ENCODE measurements at places on chromosomes 2 and 18.

DNA sequence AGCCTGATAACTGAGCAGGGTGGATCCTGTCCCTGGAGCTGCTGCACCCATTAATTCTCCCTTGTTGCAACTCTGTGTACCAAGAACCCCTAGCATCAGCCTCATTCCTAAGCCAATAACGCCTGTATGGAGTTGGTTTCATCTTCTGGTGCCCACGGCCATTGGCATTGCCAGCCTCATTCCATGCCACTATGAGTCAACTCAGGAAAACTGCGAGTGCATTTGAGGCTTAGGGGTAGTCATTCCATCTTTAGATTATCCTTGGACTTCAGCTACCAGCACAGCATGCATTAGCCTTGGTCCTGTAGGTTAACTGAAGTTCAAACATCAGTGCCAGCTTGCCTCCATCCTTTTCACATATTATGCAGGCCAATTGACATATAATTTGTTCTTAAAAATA is 1.4 kb upstream of the TRIM54 start:
- no peak for DNase-seq

DNA sequence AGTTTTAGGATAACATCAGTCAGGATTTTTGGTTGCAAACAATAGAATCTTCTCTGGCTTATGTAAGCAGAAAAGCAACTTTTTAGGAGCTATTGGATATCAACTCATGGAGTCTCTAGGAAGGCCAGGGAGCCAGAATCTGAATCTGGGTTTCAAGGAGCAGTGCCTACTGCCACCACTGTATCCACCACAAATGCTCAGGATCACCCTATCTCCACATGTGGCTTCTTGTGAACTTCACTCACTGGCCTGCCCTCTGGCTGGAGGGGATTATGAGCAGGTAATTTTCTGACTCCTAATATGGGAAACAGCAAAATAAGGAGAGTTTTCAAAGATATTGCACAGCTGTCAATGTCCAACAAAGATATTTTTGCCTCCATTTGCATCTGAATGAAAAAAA is 142.9 kb downstream of the PKP4 start:
- DNase-seq, result no peak

DNA sequence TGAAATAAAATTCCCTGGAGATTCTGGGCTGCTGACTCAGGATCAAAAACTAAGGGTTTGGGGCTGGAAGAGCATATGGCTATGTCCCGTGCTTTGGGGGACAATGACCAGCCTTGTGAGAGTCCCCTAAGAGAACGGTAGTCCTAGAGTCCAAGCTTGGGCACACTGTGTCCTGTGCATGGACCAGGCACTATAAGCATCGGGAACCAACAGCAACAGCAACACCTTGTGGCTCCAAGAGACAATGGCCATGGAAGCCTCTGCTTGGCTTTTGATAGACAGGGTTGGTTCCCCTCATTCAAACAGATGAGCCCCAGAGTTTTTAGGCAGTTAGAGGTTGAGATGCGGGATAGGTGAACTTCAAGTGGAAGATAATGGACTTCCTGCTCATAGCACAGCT is 294.4 kb upstream of the CHAC2 start:
- DNase-seq, result no peak

DNA sequence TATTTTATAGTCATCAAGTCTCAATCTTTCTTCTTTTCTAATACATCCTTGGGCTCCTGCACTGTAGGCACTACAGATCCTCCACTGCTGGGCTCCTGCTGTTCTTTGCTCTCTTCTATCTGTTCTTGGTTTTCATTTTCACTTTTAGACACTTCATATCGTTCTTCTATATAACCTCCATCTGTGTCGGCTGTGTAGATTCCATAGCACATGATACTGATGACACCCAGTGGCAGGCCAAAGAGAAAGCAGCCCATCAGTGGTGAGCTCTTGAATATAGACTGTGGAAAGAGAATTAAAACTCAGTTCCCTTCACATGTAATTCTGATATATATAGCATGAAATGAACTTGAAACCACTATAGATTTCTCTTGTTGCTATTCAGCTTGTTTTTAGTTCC is 38.0 kb downstream of the TMX3 start:
- DNase-seq, result no peak

GRCh38 chr18:79185648-79186047 is 116.5 kb downstream of the ATP9B start:
- DNase-seq, result no peak

- no peak for DNase-seq
Observed at GRCh38 chr18:48687346-48688042, 148.7 kb downstream of the CTIF start.

DNA sequence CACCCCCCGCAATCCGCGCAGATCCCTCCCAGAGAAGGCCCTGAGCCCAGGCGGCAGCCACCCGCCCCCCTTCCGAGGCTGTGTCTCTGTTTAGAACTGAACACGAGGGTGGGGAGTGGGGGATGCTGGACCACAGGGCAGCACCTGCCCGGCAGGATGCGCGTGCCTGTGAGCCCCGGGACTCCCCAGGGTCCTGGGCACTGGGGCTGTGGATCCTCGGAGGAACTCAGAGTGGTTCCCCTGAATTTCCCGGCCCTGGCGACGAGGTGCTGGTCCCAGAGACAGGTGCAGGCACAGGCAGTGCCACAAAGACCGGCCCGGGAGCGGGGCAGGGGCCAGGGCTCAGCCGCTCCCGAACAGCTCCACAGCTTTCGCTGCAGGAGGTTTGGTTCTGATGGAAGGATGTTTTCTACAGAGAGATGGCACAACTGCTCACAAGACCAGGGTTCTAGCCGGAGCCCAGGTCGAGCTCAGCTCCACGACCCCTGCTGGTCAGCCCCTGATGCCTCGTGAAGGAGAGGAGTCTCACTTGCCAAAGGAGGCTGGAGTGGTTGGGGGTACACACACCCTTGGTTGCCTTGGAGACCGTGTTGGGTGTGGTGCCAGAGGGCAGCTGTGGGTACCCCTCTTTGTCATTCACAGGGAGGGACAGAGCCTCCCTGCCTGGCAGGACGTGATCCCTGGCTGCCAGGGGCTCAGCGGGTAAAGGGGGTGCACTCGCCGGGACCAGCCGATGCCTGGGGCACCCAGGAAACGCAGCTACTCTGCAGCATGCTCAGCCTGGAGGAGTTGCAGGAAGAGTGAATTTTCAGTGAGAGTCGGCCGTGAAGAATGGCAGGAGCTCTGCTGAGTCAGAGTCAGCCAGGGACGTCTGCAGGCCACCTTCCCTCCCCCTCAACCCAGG is 4.4 kb upstream of the NEU4 start:
- no peak for DNase-seq

DNA sequence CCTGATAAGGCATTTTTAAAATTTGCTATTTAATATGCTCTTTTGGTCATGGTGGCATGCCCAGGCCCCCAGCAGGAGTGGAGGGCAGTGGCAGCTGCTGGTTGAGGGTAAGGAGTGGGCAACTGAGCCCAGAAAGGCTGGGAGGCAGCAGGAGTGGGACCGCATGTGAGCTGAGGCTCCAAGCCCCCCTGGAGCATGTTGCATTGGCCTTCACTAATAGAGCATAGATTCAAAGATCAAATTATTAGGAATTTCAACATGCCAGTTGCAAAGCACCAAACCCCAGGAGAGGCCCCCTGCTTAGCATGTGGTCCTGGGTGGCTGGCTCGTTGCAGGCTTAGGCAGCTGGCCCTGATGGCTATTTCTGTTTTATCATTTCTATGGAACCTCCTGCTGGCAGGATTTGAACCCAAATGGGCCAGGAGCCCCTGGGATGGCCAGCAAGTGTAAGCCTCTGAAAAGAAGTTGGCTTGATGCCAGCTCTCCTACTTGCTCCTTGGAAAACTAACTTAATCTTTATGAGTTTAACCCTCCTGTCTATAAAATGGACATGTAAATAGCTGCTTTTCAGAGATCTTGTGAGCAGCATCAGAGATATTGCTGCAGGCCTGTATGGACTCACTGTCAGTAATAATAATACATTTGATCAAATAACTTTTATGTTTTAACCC is 42.1 kb upstream of the TMEM131 start:
- DNase-seq, result no peak

GRCh38 chr2:48756289-48756688 is 765 bp upstream of the LHCGR start:
- DNase-seq, result no peak

DNA sequence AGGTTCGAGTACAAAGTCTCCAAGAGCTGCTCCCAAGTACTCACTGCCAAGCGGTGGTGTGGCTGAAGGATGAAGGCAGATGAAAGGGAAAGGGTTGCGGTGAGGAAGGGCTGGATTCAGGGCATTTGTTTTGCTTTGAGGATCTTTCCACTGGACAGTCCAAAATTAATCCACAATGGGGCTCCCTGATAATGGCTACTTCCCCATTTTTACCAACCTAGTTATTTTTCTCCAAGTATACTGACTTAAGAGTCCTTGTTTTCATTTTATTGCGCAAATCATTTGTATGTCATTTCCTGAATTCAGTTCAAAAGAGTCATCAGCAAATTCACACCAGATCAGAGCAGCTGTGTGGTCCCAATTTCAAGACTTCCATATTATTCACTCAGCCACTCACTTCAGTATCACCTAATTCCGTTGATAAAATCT is 464 bp upstream of the SESTD1 start:
- DNase-seq, result no peak

DNA sequence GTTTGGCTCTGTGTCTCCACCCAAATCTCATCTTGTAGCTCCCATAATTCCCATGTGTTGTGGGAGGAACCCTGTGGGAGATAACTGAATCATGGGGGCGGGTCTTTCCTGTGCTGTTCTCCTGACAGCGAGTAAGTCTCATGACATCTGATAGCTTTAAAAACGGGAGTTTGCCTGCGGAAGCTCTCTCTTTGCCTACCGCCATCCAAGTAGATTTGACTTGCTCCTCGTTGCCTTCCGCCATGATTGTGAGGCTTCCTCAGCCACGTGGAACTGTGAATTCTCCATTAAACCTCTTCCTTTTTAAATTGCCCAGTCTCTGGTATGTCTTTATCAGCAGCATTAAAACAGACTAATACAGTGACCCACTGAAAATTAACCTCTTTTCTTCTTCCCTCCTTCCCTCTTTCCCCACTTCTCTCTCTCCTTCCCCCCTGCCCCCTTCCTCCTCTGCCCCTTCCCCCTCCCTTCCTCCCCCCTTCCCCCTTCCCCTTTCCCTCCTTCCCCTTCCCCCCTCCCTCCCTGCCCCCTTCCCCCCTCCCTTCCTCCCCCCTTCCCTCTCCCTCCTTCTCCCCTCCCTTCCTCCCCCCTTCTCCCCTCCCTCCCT is 818.8 kb downstream of the SLC4A3 start:
- no peak for DNase-seq

GRCh38 chr2:33168922-33169321 is 222.2 kb downstream of the LTBP1 start:
- DNase-seq, result no peak

GRCh38 chr2:56985609-56986008 is 801.8 kb downstream of the CCDC85A start:
- no peak for DNase-seq

GRCh38 chr2:176395273-176395854 is 126.1 kb downstream of the MTX2 start:
- no peak for DNase-seq

GRCh38 chr2:20622731-20623130 is 28.2 kb downstream of the HS1BP3 start:
- no peak for DNase-seq

DNA sequence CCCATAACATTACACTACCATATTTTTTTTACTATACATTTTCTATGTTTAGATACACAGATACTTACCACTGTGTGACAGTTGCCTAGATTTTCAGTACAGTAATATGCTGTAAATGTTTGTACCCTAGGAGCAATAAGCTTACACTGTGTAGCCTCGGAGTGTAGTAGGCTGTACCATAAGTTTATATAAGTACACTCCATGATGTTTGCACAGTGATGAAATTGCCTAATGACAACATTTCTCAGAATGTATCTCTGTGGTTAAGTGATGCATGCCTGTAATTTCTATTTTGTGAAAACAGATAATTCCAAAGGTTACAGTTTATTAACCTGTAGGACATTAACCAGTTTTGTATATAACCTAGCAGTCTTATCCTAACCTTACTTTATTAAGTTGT is 128.1 kb upstream of the RBMS1 start:
- no peak for DNase-seq

DNA sequence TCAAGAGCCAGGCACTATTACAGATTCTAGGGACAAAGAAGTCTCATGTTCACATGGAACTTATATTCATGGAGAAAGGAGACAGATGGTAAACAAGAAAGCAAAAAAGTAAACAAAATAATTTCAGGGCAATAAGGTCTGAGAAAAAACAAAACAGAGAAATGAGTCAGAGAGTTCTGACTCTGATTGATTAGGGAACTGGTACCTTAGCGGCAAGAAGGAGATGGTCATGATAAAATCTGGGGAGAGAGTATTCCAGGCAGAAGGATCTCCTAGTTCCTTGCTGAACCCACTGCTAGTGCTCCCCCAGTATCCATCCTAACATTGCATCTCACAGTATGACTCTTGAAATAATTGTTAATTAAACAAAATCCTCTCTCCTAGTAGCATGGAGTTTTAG is 161.8 kb upstream of the KLF7 start:
- no peak for DNase-seq

DNA sequence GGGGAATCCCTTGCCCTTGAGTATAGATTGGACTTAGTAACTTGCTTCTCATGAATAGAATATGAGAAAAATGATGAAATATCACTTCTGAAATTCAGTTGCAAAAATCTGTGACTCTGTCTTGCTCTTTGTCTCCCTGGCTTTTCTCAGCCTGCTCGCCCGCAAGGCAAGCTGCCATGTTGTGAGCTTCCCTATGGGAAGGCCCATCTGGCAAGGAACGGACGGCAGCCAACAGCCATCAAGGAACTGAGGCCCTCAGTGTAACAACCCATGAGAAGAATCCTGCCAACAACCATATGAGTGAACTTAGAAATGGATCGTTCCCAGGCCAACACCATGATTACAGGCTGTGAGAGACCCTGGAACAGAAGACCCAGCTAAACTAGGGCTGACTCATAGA is 58.4 kb upstream of the PGAP1 start:
- no peak for DNase-seq

DNA sequence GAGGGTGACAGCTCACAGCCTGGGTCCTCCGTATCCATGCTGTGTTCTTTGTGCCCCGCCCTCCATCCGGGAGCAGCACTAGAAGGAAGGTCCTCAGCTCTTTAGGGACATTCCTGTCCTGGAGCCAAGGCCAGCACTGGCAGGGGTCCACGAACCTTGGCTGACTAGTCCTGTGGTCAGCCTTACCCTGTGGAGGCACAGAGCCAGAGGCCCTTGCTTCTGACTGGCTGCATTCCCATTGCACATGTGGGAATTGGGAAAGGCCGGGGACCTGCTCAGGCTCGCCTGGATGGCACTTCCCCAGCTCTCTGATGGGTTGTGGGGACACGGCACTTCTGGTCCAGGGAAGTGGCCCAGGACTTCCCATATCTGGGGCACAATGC is 24.9 kb upstream of the RHOB start:
- DNase-seq, result no peak

- DNase-seq, result no peak
Observed at GRCh38 chr2:234571620-234572407, 74.9 kb upstream of the ARL4C start.

DNA sequence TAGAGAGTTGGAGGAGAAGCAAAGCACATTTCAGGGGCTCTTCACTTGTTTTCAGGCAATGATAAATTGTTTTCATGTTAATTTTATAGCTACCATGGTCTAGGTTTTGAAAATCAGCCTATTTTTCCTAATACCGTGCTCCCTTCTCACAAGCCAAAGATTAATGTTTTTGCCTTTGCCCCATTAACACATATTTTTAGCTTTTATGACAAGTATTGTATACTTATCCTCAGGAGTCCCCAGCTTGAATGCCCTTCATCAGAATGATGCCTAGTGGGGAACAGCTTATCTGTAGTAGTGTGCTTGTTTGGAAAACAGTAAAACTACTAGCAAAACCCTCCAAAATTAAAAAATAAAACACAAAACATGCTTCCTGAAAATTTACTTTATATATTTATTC is 194.0 kb downstream of the LNPK start:
- no peak for DNase-seq

- DNase-seq, result no peak
Observed at GRCh38 chr2:146123714-146124113, 1603.8 kb upstream of the ZEB2 start.

All from activated CD4-positive, alpha-beta T cell treated with anti-CD3 and anti-CD28 coated beads, Interleukin-2, amount 50 U/mL, for 1 hour (primary cell).